ENCODE measurements at places on chromosomes 7 and 10.

- DNase-seq, result no peak
Measured at GRCh38 chr7:46522354-46522906, 601.4 kb upstream of the IGFBP3 start.

GRCh38 chr10:21989453-21990154, 13.9 kb downstream of the DNAJC1 start:
- no peak for DNase-seq

DNA sequence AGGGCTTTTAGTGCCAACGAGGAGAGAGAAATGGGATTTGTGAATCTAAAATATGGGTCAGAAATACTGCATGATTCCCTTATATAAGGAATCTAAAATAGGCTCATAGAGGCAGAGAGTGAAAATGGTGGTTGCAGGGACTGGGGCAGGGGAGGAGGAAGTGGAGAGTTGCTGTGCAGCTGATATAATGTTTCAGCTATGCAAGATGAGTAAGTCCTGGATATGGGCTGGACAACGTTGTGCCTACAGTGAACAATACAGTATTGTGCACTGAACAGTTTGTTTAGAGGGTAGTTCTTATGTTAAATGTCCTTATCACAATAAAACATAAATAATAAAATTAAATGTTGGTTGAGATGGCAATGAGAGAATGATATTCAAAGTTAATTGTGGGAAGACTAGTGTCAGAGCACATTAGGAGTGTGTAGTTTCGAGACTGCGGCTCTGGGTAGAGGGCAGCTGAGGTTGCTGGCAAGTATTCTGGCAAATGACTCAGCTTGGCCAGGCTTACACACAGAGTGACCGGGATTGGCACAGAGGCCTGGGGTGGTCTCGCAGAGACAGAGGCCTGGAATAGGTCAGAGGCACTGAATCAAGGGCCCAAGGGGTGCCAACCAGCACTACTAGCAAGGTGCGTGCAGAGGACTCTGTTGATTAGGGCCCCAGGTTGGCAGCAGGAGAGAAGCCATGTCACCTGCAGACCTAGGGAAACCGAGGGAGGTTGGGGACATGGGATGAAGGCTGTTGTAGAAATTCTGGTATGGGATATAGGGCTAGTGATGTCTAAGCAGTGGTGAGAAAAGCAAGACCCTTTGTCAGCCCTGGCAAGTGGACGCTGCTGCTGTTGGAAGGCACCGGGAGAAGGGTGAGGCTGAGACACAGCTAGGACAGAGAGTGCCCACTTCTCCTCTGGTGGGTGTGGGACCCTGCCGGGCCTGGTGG, 2.8 kb upstream of the DEPP1 start:
- DNase-seq, result no peak

GRCh38 chr7:88316456-88316855, 9.8 kb upstream of the STEAP4 start:
- no peak for DNase-seq

- DNase-seq, result no peak
Measured at GRCh38 chr10:14625192-14625631, 149.5 kb downstream of the FAM107B start.
